Naive thymus-derived CD4-positive, alpha-beta T cell (primary cell): ENCODE measurements at places on chromosomes 6 and 20. TPM values are rescaled to one million over a fixed set of nuclear protein-coding genes. Genes with fewer than 3 reads are reported as not detected.

DNA sequence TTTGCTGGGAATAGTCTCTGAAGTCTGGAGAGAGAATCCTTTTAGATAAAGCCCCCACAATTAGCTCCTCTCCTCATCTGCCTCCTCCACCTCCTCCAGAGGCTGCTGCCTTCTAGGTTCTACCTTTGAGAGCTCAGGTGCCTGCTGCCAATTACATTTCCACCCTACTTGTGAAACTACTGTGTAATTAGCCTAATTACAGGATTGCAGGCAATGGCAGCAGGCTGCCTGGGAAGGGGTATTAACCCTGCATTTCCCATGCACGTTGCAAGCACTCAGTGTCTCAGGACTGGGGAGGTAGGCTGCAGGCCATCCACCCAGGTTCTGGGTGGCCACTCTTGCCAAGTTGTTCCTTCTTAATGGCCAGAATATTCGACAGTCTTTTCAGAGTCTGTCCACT, 215.6 kb upstream of the ZNF217 start:
- no peak for DNase-seq

DNA sequence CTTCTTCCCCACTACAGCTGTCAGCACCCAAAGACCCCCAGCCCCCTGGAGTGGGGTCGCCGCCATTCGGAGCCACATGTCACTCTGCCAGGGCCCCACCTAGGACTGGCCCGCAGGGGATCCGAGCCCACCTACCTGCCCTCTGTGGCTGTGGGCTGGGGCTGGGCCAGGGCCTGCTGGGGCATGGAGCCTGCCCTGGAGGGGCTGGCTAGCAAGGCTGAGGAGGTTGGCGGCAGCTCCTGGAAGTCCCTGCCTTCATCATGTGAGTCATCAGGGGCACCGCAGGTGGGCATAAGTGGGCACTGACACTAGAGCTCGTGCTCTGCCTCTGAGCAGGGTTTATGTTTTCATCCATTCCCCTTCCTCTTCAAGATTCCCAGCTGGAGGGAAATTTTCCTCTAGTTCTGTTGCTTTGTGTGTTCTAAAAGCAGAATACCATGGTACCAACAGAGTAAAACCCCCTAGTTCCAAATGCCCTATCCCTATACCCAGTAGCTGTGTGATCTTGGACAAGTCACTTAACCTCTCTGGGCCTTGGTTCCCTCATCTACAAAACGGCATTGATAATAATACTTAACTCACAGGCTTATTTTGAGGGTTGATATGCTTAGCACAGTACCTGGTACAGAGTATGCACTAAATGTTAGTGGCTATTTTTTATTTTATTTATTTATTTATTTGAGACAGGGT, 8.7 kb upstream of the FANCE start:
- no peak for DNase-seq

GRCh38 chr6:71277926-71278600, 10.5 kb upstream of the OGFRL1 start:
- no peak for DNase-seq

GRCh38 chr6:85551264-85551663, 42.4 kb downstream of the SNX14 start:
- no peak for DNase-seq

DNA sequence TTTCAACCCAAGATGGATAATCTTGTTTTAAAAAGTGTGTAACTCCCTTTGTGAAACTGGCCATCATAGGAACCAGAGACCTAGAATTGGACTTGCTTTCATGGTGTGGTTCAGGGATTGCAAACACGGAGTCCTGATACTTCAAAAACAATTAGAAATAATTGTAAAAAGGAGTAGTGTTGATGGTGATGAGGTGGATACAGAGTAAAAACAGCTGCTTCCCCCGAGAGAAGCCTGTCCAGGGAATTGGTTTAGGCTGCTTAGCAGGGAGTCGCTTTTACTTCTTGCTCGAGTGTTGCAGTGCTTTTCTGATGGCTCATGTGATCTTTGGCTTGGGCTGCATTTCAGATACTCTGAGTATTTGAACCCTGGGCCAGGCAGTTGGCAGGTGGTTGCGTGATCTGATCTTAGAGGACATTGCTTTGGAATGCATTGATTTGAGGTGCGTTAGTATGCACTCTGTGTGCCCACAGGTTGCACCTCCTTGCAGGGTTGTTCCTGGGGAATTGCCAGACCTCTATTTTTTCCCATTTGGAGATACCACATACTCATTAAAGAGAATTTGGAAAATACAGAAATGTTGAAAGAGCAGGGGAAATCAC, 19.5 kb downstream of the KIF3B start:
- DNase-seq: no peak

GRCh38 chr6:107077710-107078109, 37.6 kb downstream of the BEND3 start:
- no peak for DNase-seq

GRCh38 chr6:167567142-167568033, 242.5 kb downstream of the TTLL2 start:
- no peak for DNase-seq

- DNase-seq: peak; percentile 84
Observed at GRCh38 chr6:36678488-36679042, at the start of gene CDKN1A. CDKN1A (plus strand) TSS chr6:36678714; CDS start chr6:36684102, 5,388 bp downstream.

GRCh38 chr6:157823001-157823527, at the start of gene SNX9:
SNX9 (plus strand) TSS chr6:157823246; CDS start chr6:157823435, 189 bp downstream.
- peak; percentile 27 for DNase-seq

DNA sequence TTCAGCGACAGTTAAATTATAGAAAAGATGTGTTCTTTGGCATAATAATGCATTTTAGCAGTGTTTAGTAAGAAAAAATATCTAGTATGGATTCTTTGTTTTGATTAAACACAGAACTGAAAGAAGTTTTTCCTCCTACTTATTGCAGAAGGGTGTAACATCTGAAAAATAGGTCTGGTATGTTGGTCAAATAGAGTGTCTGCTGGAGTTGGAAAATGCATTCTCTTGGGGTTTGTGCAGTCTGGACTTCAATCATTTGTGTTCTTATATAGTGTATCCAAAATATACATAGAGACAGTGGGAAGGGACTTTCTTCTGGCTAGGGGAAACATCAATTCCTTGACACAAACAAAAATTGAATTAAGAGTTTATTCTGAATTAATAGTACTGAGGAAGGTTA, 132.4 kb upstream of the MAN1A1 start:
- DNase-seq: no peak

DNA sequence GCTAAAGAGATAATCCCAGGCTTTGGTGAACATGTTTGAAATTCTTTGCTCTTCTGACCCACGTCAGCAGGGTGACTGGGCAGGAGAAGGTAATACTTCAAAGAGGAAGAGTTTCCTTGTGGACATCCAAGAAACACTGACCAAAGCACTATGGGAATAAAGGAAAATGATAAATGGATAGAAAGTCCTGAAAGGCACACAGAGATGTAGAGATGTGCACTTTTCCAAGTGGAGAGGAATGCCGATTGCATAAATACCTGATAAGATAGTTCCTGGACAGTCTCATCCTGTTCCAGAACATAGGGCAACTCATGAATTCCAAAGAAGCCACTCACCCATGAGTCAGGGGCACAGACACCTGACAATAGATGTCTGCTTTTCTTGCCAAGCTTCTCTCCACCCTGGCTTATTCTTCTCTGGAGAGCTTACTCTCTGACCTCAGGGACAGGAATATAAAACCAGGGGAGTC, 191.3 kb upstream of the FOXA2 start:
- DNase-seq: no peak

GRCh38 chr6:157673596-157673995, 149.4 kb upstream of the SNX9 start:
- no peak for DNase-seq

- DNase-seq: no peak
Observed at GRCh38 chr6:150018846-150019580, 6.3 kb downstream of the RAET1L start.

DNA sequence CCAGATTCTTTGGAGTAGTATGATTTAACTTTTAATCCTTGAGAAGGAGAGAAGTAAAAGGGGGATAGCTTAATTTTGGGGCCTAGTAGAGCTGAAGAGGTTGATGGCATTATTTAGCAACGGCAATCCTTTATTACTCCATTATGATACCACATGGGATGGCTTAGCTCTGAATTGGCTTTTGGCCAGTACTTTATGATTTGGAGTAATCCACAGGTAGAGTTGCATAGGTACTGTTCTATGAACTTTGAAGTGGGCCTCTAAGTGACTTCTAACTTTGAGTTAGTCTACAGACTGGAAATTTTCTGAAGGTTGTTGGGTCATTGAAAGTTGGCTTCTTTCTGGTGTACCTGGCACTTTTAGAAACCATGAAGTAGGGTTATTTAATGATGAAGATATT, 11.6 kb downstream of the YWHAB start:
- no peak for DNase-seq

DNA sequence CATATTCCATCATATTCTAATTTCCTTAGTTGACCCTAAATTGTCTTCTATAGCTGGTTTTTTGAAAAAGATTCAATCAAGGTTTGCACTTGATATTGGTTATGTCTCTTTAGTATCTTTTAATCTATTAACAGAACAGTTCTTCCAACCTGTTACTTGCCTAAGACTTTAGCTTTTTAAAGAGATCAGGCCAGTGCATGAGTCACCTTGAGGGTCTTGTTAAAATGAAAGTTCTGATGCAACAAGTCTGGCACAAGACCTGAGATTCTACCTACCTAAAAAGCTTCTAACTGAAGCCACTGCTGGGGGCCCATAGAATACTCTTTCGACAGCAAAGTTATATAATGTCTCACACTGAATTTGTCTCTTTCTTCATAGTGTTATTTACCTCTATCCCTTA, 3.2 kb downstream of the USP45 start:
- no peak for DNase-seq

MYLIP gene
- 23.0 TPM for total RNA-seq

OPRM1 gene
- total RNA-seq: not detected in 2 replicates

SF3B5 gene
- total RNA-seq: 92.7 TPM

TDRD6 gene
- total RNA-seq: 0.03 TPM

ARMH2 gene
- 9.4 TPM for total RNA-seq
